ENCODE measurements at places on chromosomes 16 and 17.

GRCh38 chr17:72913142-72913682 lies 179.3 kb downstream of the SLC39A11 start:
- DNase-seq, result no peak

DNA sequence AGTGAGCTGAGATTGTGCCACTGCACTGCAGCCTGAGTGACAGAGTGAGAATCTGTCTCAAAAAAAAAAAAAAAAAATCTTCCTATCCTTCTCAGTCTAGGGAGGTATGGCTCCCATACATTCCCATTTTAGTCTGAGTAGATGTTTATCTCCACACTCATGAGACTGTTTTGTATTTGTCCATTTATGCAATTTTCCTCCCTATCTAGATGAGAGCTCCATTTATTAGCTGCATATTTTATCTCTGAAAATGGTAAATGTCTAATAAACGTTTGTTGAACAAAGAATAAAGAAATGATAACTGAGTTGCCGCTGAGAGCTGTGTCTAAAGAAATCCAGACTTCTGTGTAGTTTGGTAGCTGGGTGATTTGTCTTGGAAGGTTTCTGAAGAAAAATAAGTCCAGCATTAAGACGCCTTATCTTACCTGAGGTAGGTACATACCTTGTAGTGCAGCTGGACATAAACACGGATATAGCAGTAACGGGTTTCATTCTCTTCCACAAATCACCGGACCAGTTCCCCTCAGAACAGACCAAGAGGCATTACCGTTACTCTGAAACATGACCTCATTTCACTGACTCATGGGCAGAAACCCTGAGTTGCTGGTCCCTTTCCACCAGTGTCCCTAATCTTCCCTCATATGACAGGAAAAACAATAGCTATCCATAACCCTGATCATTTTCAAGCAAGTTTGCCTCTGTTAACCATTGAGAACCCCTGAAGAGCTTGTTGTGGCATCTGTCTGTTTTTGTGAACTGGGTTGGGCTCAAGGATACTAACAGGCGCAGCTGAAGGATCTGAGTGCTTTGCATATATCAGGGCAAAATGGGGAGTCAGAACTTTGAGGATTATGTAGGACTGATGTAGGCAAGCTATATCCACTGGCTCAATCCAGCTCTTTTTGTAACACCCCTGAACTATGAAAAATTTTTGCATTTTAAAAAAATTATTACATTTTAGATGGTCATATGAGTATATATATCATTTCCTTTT lies 177.4 kb upstream of the XYLT1 start:
- DNase-seq, result peak; percentile 50

GRCh38 chr16:82917886-82918595 lies 291.3 kb downstream of the CDH13 start:
- no peak for DNase-seq

DNA sequence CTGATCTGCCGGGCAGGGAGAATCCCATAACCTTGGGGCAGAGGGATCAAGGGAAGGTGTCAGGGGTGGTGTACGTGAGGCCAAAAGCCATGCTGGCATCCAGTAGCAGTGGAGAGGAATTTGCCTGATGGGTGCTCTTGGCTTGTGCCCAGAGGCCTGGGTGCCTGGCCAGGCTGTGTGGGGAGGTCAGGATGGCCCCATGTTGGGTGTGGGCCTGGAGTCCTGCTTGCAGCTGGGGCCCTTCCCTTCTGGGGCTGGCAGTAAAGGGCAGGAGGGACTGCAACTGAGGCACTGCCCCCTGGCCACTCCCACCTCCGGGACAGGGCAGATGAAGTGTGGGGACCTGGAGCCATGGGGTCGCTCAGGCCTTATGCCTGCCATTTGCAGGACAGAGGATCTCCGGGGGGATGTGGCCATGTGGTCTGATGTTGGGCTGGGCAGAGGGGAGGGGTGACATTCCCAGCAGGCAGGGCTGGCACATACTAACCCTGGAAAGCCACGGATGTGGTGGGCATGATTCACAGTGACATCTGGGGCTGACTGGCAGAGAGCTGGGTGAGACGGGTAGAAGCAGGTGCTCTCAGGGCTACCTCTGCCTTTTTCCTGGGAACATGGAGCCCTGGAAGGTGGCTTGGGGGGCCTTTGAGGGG lies 3.5 kb downstream of the FMNL1 start:
- DNase-seq, result peak; percentile 65

GRCh38 chr16:86665319-86665675 lies 86.9 kb downstream of the FOXL1 start:
- peak; percentile 89 for DNase-seq

DNA sequence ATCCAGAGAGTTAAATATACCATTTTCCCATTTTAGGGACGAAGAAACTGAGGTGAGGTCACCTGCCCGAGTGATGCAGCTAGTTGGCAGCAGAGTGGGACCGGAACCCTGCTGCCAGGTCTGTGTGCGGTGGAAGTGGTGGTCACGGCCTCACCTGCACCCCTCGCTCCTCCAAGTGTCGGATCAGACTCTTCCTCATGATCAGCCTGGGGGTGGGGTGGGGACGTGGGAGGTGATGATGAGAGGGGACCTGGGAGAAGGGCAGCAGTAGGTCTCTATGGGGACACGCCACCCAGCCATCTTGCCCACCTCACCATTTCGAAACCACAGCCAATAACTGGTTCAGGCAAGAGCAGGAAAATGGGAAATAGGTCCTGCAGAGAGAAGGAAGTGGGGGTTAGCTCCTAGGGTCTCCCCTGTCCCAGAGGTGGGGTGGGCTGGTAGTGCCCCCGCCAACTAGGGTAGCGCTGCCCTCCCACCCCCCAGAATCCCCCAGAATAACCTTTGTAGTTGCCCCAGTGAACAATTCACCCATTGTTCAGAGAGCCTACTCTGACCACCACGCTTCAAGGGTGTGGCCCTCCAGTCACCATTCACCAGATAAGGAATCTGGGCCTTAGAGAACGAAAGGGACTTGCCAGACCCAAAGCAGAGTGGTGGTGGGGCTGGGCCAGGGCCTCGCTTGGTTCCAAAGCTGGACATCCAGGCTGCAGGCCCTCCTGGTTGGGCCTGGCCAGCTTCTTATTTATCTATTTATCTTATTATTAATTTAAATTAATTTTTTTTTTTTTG lies 5.1 kb downstream of the GDPD3 start:
- DNase-seq, result no peak

DNA sequence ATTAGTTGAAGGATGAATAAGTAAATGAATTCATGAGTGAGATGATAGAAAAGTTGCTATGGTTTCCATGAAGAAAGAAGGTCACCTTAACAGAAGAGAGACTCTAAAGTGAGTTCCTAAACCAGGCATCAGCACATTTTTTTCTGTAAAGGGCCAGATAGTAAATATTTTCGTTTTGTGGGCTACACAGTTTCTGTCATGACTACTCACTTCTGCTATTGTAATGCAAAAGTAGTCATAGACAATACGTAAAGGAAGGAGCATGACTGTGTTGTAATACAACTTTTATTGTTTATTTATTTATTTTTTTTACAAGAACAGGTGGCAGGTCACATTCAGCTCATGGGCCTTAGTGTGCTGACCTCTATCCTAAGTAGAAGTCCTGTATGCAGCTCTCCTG lies 426.1 kb upstream of the DYNLRB2 start:
- DNase-seq, result no peak

DNA sequence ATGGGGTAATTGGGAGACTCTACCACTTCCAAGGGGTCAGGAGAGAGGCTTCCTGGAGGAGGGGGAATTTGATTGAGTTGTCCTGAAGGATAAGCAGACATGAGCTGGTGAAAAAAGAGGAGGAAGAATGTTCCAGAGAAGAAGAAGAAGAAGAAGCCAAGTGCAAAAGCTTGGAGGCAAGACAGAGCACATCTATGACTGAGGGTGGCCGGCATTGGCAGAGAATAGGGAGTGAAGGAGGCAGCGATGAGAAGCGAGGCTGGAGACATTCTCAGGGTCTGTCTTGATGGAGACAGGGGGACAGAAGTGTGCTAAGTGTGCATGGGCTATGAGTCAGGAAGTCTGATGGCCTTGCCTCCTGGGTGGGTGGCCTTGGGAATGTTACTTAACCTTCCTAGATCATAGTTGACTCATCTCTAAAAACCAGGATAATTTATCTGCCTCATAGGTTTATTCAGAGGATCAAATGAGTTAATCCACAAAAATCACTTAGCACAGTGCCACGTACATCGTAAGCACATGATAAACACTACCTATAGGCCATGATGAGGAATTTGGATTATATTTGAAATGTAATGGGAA lies 171.7 kb downstream of the ABCC12 start:
- DNase-seq, result peak; percentile 71

- DNase-seq, result peak; percentile 35
These were observed 370.2 kb upstream of the MAF start for GRCh38 chr16:79970551-79971236.

DNA sequence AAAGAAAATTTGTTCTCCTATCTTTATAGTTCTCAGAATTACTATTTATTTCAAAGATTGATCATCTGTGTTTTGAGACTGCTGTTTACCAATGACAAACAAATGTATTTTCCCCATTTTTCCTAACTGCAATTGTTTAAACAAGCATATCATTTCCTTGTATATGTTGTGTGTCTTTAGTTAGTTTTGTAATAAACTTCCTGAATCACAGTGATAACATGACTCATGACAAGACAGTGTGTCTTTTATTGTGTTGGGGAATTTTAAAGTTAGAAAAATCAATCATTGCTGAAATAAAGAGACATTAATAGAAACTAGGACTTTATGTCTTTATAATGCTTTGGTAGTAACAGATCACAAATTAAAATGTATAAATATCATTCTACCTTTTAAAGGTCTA lies 348.5 kb downstream of the KCNJ2 start:
- no peak for DNase-seq

DNA sequence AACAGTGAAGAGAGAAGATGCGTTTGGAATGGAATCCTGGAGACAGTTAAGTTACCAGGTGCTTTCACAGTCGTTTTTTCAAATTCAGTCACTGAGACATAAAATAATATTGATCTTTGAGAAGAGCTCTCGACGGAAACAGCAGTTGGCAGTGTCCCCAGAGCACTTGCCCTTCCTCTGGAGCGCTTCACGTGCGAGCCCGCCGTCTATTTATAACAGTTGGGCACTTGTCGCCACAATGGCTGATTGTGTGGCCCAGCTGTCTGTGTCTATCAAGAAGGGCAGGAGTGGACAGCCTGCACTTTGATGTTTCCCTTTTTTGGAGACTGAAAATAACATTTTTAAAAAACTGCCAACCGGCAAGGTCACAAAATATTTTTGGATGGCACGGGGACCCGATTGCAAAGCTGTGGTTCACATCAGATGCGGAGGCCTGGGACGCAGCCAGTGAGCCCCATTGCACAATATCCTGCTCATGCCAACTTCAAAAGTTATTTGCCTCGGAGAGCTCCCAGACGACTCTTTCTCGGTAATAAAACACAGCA lies 62.9 kb downstream of the ADCY9 start:
- DNase-seq, result peak; percentile 70

DNA sequence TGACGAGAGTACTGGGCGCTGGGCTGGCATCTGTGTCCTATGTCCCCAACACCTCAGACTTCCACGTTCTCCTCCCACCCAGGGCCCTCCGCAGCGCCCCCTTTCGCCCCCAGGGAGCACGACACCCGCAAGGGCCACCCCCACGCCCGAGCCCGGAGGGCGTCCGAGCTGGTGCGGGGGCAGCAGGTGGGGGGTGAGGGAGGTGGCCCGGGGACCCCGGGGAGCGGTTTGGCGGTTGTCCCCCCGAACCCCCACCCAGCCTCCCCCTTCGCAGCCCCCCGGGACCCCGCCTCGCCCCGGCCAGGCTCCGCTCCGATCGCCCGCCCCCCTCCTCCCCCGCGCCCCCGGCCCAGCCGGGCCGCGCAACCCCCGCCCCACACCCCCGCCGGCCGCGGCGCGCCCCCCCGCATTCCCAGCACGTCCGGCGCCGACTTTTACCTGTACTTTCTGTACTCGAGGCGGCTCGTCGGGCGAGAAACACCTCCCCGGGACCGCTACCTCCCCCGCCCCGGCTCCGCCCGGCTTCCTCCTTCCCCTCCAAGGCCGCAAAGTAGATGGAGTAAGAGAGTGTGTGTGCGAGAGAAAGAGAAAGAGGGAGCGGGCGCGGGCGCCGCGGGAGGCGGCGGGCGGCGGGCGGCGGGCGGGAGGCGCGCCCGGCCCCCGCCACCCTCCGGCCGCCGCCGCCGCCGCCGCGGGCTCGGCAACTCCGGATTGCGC lies 901 bp downstream of the CDYL2 start:
- peak; percentile 30 for DNase-seq

DNA sequence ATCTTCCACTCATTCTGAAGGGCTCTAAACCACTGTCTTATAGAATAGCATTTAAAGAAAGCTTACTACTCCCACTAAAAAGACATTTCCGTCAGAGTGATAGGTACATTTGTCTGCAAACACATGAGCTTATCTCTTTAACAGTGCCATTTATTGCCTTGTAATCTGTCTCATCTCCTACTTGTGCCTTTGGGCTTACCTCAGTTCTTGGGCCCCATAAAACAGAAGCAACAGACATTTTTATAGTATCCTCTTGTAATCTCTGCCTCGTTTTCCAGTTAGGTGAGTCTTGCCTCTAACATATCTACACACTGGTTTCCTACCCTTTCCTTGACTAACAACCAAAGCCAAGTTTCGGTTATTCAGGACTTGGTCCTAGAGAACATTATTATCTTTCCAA lies 681.4 kb upstream of the KIF2B start:
- DNase-seq, result no peak

- DNase-seq, result peak; percentile 82
These were observed 394.1 kb downstream of the SOX9 start for GRCh38 chr17:72514891-72515290.

GRCh38 chr16:89241187-89242007 lies 23.9 kb downstream of the ZNF778 start:
- DNase-seq, result peak; percentile 75

- no peak for DNase-seq
These were observed 27.6 kb upstream of the IRX5 start for GRCh38 chr16:54903047-54903446.

DNA sequence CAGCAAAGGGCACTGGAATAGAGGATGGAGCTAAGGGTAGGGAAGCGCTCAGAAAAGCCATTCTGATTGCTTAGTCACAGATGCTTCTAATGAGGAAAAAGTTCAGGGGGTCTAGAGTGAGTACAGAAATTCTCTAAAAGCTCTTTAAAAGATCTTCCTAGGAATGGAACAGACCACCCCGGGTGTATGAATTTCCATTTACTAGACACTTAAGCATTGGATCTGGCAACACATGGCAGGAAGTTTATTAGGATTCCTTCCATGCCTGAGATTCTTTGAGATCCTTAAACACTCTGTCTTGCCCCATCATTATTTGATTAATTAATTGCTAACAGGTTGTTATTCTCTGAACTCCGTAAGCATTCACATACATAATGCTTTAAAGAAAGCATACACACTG lies 8.5 kb downstream of the KRTAP9-7 start:
- DNase-seq, result peak; percentile 42

Measured in M059J (cell line).